Activated CD4-positive, CD25-positive, alpha-beta regulatory T cell treated with anti-CD3 and anti-CD28 coated beads, Interleukin-2, amount 50 U/mL, for 24 hours (primary cell): ENCODE measurements at places on chromosomes 3 and 15.

- ATAC-seq: no peak
Measured at GRCh38 chr15:68217341-68217740, 12.2 kb downstream of the CLN6 start.

DNA sequence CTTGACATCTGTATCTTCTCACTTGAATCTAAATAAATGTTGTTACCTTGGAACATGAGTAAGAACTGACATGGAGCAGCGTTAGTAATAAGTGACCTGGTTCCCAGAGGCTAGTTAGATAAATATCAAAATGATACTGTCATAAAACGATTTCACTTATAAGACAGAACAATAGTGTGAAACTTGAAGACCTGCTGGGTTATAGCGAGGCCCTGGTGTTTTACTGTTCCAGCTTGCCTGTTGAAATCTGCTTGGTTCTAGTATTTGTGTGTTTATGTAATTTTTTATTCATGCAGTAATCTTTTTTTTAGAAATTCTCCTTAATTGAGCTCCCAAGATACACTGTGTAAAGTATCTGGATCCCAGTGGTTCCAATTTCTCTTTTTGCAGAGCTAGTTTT, 129.4 kb downstream of the CACNA2D3 start:
- ATAC-seq: no peak

DNA sequence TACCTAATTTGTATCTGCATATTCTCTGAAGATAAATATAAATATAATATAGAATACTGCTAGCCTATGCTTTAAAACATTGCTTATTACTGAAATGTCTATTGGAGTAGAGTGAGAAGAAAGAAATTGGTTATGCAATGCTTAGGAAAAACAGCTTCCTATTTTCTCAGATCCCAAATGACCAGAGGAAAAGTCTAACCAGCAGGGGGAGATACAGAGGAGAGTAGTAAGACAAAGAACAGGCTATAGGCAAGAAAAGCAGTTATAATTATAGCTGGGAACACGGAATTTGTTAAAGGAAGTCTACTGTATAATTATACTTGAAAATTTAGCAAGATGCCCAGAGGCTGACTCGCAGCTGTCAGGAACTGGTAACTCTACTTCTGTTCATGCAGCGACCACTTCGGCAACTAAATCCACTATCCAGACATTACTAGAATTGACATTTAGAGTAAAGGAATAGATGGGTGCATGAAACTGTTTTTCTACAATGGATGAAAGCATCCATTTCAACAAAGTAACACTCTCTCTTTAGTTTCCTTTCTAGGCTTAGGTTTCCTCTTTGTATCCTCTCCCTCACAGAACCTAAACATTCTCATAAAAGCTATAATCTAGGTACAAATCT, 97.2 kb downstream of the TBC1D5 start:
- no peak for ATAC-seq

- ATAC-seq: no peak
Measured at GRCh38 chr15:63701365-63701764, 104.2 kb downstream of the FBXL22 start.

DNA sequence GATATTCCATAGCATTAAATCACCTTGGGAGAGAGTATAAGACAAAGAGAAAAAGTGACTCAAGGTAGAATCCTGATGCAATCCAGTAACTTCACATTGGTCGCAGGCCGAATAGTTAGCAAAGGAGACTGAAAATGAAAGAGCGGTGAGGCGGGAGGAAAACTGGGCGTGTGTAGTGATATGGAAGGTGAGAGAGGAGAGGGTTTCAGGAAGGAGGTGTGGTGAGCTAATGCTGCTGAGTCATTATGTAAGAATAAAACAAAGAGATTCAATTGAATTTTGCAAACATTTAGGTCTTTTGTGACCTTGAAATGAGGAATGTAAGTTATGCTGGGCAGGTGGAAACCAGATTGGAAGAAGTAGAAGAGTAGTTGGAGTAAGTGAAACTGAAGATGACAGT, 235.3 kb downstream of the C3orf38 start:
- ATAC-seq: no peak

GRCh38 chr3:129399145-129399894, 29.1 kb downstream of the EFCAB12 start:
- peak; percentile 86 for ATAC-seq

- no peak for ATAC-seq
Measured at GRCh38 chr3:4375911-4376310, 72.7 kb downstream of the SETMAR start.

DNA sequence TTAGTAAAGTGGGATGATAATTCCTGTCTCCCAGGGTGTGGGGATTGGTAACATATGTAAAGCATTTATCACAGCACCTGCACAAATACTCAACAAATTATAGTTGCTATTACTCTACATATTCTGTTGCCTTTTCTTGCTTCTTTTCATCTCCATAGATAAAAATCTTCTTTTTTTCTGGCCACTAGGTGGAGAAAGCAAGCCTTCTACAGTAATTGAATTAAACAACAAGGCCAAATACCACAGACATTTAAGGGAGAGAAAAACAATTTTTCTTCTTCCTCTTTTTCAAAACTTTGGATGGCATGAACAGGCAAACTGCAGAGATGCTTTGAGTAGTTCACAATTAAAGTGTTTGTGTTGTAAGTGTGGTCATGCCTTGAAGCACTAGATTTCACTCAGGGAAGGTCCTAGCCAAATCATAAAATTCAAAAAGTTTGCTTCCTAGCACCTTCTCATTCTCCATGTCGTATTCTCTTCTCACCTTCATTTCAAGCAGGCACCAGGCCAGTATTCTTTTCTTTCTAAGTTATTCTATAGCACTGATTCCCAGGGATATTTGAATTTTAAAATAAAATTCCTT, 493.4 kb upstream of the TGFBR2 start:
- no peak for ATAC-seq

DNA sequence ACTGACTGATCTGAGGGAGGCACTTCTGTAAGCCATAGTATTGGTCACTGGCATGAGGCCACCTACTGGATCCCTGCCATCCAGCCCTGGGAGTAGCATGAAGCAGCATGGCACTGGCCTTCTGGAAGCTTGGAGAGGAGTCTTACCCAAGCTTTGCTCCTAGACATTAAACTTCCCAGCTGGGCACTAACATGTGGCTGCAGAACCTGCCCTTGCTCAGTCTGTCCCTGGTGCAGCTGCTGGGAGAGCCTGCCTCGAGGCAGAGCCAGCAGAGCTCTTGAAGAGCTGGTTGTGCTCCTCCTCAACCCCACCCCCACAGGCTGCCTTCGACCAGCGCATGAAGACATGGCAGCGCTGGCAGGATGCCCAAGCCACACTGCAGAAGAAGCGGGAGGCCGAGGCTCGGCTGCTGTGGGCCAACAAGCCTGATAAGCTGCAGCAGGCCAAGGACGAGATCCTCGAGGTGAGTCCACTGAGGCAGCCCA, 17.1 kb upstream of the SNX22 start:
- ATAC-seq: no peak

DNA sequence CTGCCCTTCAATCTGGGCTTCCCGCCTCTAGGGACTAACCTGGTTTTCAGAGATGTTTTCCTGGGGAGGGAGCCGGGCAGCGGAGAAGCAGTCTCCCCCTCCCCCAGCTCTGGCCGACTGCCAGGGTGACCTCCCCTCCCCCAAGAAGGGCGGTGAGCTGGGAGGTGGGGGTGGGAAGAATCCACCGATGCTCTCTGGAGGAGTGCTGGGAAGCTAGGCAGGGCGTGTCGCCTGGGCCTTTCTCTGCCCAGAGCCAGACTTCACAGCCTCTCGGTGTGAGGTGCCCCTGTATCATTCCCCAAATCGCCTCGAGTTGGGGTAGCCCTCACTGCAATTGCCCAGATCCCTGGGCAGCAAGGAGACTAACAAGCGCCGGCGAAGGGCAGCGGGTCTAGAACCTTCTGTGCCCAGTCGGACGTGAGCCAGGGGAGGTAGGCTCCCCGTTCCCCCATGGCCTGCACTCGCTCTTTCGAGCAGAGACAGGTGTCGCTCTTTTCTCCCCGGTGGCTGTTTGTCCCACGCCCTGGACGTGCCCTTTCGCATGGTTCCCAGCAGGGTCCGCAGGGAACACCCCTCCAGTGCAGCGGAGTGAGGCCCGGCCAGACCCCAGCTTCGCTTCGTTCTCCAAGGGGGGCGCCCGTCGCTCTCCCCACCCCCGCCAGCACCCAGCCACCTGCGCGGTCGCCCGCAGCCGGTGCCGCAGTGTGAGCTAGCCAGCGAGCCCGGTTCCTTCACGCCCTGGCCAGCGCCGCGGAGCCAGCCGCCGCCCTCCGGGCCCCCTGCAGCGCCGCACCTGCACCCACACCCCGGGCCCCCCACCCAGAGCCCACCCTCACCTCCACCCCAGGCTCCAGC, 1.1 kb downstream of the RAB6B start:
- ATAC-seq: no peak

- no peak for ATAC-seq
Measured at GRCh38 chr15:75721923-75722870, 9.5 kb upstream of the CSPG4 start.

DNA sequence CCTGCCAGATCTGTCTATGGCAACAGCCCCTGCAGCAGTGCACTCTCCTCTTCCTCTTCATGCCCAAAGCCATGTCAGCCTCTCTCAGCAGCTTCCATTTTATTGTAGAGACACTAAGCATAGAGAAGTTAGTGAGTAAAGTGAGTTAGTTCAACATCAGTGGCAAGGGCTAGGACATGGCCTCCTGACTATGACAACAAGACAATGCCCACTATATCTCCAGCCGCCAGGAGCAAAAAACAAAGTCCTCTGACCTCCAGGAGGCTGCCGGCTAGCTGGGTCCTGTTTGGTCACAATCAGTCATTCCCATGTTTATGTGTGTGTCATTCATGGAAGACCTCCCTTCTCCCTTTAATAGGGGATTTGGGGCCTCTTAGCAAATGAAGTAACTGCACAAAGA, 14.9 kb downstream of the NR1I2 start:
- ATAC-seq: no peak

- ATAC-seq: no peak
Measured at GRCh38 chr3:191634902-191635301, 173.9 kb downstream of the PYDC2 start.

- ATAC-seq: no peak
Measured at GRCh38 chr15:101407439-101407838, 82.1 kb downstream of the PCSK6 start.

GRCh38 chr3:192449036-192449435, 278.3 kb downstream of the FGF12 start:
- no peak for ATAC-seq

DNA sequence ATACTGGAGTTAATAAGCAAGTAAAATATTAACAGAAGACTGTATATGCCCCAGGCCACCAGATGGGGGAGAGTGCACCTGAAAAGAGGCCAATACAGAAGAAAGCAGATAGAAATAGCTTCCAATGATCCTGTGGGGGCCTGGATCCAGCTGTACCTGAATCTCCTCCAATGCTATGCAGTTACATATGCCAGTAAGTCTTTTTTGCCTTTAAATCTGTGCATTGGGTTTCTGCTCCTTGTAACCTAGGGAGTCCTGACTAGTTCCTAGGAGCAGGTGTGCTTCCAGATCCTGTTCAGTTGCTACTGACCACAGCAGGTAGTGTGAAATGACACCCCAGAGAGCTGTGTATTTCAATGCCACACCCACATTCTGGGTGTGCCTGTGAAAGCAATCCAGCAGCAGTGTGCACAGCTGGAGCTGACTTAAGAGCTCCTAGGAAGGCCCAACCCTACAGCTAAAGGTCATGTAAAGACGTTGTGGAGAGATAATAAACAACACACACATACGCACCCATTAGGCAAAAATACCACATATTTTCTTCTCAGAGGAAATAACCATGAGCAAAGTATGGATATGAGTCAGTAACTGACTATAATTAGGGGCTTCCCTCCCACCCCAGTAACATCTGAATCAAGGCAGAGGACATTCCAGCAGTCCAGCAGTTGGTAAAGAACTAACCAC, 62.2 kb upstream of the AKAP13 start:
- ATAC-seq: peak; percentile 85

DNA sequence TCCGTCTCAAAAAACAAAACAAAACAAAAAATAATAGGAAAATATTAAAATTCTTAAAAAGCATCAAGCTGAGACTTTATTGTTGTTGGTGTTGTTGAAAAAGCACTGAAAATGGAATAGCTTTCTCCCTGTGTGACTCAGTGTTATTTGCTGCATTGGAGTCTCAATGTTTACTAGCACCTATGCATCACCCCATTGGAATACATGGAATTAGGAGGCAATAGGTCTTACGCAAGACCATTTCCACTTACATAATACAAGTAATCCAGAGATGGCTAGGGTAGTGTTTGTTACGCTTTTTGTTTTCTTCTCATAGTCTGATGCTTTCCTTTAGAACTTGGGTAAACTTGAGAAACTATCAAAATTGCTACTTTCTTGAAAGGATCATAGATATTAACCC, 15.2 kb downstream of the GXYLT2 start:
- no peak for ATAC-seq

DNA sequence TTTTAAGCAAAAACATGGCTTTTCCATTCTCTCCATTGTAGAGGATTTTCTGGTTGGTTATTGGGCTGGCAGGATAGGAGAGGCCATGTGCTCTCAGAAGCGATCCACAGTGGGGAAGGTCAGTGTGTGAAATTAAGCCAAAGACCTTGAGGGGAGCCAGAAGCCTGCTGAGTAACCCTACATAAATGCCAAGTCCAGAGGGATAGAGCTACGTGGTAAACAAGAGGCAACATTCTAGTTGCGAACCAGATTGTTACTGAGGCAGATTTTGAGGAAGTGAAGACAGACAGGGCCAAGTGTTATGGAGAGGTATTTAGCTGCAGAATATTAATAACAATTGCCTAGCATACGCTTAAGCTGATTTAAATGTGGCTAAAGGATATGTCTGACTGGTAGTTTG, 592.8 kb upstream of the GBE1 start:
- no peak for ATAC-seq

DNA sequence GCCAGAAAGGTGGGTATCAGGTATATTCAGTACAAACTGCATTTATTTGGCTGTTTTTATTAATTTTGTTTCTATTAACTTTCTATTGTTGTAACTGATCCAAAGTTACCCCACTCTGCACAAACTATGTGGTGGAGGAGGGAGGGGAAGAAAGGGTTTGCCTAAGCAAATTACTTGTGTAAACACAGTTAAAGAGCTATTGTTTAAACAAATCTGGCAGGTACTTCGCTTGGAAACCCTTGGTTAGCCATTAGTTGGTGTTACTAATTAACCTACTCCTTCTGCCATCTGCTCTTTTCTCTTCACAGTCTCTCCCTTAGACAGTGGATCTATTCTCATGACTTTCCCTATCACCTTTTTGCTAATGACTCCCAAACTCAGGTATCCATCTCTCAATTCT, 328.4 kb upstream of the NECTIN3 start:
- ATAC-seq: no peak

DNA sequence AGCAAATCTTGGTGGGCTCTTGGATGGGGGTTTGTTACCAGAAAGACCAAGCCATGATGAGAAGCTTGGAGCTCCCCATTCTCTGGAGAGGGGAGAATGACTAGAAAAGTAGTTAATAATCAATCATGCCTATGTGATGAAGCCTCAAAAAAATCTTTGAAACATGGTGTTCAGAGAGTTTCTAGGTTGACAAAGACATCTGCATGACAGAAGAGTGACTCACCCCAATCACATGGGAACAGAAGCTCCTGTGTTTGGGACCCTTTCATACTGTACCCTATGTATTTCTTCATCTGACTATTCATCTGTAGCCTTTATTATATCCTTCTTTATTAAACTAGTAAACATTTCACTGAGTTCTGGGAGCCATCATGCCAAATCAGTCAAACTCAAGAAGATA, 87.4 kb downstream of the BCHE start:
- ATAC-seq: no peak
